Mammary microvascular endothelial cell (primary cell): ENCODE measurements at places on chromosomes 12 and 14. TPM values are rescaled to one million over a fixed set of nuclear protein-coding genes. Genes with fewer than 3 reads are reported as not detected.

Gene FGD6
- total RNA-seq: 7.9 and 8.0 TPM in 2 replicates

Gene TSPAN9
- total RNA-seq: 30.2 and 35.8 TPM in 2 replicates

Gene C12orf50
- not detected in 2 replicates for total RNA-seq

Gene TMEM229B
- 6.9 and 8.1 TPM in 2 replicates for total RNA-seq

Gene ADGRD1
- total RNA-seq: 0.44 TPM in 1 of 2 replicates, not detected in the other

Gene GPR132
- 0.10 and 0.13 TPM in 2 replicates for total RNA-seq

Gene SPX
- total RNA-seq: not detected in 2 replicates

Gene NRL
- 0.74 and 1.3 TPM in 2 replicates for total RNA-seq

Gene PLEKHD1
- not detected in 2 replicates for total RNA-seq

Gene CIDEB
- total RNA-seq: 14.5 and 19.0 TPM in 2 replicates

Gene PPP4R4
- not detected in 2 replicates for total RNA-seq

Gene IQSEC3
- total RNA-seq: not detected in 2 replicates

Gene RD3L
- not detected in 2 replicates for total RNA-seq

Gene KRT77
- total RNA-seq: not detected in 2 replicates

Gene IFNG-AS1
- total RNA-seq: not detected in 2 replicates

Gene MYL2
- 2.1 and 5.0 TPM in 2 replicates for total RNA-seq
